Right renal pelvis (tissue), 4 donors: ENCODE measurements at places on chromosomes 5 and 9. TPM values are rescaled to one million over a fixed set of nuclear protein-coding genes. Genes with fewer than 3 reads are reported as not detected.

DCTN3 gene
- polyA plus RNA-seq: 98.3 TPM

INSYN2B gene
- 2.2 TPM for polyA plus RNA-seq

PPP1R2B gene
- polyA plus RNA-seq: 0.21 TPM

MRPS2 gene
- polyA plus RNA-seq: 45.6 TPM

PCDHA1 gene
- polyA plus RNA-seq: 0.06 TPM

MYMK gene
- 0.09 TPM for polyA plus RNA-seq

FOXE1 gene
- 0.04 TPM for polyA plus RNA-seq

TRAF2 gene
- polyA plus RNA-seq: 13.1 TPM

SH3RF2 gene
- 5.2 TPM for polyA plus RNA-seq

GRCh38 chr5:435961-436640, 6.9 kb upstream of the EXOC3 start:
- no peak for DNase-seq

DNA sequence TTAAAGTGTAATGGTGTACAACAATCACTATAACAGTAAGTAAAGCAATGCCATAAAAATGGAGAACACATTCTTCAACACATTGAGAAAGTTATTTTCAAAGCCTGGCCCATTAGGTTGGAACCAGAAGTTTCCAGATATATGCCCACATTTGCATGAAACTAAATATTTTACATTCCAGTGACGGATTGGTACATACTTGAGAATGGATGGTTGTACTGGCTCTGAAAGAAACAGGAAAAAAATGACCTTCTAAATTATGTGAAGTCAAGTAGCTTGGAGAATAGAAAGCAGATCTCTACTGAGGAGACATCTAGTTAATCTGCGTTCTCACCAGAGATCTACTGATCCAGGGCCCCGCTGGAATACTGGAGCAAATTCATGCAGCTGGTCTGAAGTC, 1037.0 kb downstream of the NR2F1-AS1 start:
- no peak for DNase-seq

DNA sequence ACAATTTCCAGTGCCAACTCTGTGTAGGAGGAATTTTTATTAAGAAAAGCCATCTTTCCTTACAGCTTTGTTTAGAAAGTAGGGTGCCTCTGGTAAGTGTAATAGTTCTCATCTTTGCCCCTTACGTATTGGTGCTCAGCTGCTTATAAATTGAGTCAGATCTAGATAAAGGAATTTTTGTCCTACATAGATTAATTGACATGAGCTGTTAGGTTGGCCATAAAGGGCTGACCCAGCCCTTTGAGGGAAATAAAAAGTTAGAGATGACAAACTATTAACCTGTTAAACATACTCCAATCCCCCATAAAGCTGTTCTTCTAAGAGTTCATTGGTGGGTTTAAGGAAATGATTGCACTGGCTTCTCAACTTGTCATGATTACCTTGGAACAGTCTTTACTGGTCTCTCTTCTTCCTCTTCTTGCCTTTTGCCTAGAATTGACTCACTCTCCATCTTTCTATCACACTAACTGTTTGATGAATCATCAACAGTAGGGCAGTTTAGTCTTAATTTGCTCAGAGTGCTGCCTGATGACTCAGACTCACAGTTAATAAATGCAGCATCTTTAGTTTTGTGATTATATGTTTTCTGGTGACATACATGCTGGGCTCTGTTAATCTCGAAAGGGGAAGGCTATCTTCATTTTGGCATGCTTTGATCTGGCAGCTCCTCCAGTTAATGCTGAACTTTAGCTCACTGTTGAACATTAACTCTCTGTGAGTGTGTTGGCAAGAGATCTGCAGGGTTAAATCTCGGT, 51.7 kb downstream of the ARHGAP26 start:
- DNase-seq: no peak

DNA sequence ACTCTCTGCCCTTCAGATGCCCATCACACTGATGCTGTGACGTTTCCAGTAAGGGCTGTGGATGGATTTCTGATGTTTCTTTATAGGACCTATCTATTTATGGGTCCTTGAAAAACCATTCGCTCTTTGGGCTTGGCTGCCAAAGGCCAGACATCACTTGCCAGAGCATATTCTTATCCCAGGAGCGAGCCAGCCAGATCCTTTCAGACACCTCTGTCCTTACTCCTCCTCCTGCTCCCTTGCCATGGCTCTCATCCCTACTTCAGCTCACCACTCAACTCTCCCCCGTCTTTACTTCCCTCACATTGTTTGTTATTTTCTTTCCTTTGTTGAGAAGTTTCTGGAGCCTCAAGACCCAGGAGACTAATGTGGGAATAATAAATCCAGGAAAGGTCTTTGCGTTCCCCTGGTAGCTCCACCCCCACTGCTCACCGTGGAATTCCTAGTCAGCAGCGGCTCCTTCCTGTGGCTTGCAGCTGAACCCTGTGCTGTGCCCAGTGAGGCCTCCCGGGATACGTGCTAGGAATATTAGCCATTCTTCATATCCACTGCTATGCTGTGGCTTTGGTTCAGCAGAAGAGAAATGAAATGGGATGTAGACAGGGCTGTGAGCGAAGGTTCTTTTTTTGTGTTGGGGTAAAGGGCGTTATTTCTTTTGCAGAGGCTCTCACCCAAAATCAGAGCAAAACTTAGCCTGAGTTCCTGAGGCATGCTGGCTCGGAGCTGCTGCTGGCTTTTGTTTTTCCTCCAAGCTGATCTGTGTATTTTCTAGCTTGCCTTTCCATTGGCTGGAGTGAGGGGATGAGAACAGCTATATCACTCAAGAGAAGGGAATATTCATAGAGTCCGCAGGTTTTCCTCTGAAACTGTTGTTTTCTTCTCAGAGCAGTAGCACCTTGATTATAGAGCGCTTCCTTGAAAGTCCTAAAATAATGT, 171.1 kb downstream of the SAXO1 start:
- peak; percentile 38 for DNase-seq

- DNase-seq: no peak
These were observed 76.9 kb downstream of the ST8SIA4 start for GRCh38 chr5:100826133-100826532.

GRCh38 chr5:120101771-120102170, 362.3 kb upstream of the PRR16 start:
- DNase-seq: no peak

DNA sequence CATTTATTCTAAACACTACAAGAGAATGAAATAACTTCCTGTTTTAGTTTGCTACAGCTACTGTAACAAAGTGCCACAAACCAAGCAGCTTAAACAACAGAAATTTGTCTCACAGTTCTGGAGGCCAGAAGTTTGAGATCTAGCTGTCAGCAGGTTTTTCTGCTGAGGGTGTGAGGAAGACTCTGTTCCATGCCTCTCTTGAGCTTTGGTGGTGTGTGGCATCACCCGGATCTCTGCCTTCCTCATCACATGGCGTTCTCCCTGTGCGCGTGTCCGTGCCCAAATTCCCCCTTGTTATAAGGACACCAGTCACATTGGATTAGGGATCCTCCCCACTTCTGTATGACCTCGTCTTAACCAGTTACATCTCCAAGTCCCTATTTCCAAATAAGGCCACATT, 97.7 kb downstream of the CFAP95 start:
- DNase-seq: no peak

DNA sequence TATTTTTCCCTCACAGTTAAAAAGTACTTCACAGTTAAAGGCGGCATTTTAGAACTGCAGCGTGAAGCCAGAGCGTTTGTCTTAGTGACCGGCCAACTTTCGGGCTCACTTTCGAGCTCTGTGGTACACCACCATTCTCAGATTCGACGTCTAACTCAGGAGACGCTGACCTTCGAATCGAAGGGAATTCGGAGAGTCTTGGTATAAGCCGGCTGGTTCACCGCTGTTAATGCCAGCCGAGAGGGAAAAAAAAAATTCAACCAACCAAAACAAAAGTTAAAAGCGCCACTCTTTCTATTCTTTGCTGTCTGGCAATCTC, 544 bp upstream of the SNX24 start:
- DNase-seq: peak; percentile 12

GRCh38 chr9:98231770-98232478, 23.5 kb downstream of the TBC1D2 start:
- no peak for DNase-seq

DNA sequence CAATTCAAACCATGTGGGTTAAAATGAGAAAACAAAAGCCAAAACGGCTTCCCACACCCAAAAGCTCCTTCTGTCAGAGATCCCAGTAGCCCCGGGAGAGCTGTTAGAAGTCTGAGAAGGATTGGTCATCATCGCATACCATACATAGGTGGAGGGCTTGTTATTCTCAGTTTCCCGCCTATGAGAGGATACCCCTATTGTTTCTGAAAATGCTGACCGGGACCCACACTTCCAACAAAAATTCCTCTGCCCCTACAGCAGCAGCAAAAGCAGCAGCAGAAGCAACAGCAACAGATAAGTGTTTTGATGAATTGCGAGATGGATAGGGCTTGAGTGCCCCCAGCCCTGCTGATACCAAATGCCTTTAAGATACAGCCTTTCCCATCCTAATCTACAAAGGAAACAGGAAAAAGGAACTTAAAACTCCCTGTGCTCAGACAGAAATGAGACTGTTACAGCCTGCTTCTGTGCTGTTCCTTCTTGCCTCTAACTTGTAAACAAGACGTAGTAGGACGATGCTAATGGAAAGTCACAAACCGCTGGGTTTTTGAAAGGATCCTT, at the start of gene TEK:
Gene TEK, plus strand, starts transcription at position 245 of the 561 bp plus-strand sequence. CDS start 366 bp downstream, outside the sequence.
- no peak for DNase-seq

DNA sequence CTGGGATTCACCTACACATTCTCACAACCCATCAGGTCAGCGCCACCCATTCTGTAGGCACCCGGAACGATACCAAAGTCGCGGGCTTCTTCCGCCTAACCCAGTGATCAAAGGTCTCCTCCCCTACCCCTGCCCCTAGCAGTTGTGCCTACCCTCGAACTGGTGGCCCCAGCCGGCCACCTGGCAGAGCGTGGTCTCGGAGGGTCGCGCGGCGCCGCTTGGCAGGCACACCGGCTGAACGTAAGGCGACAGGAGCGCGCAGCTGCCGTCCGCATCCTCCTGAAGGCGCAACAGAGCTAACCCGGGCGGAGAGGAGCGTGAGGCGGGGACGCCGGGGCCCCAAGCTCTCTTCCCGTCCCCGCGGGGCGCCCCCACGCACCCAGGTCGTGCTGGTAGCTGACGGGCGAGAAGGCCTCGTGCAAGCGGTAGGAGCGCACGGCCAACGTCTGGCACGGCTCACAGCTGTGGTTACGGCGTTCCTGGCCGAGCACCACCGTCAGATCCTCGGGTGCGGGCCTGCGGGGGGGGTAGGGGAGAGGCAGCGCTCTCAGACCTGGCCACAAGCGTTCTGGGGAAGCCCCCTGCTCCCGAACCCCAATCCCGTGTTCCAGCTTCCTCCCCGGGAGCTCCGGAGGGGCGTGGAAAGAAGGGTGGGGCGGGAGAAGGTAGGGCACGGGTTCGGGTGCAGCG, 2.8 kb upstream of the PFN3 start:
- no peak for DNase-seq

GRCh38 chr5:65474130-65474711, 7.5 kb downstream of the ADAMTS6 start:
- no peak for DNase-seq

GRCh38 chr9:131673531-131673930, 66.3 kb downstream of the RAPGEF1 start:
- DNase-seq: no peak
